NCI-H1694 (cell line): ENCODE measurements at places on chromosomes 11 and 22.

DNA sequence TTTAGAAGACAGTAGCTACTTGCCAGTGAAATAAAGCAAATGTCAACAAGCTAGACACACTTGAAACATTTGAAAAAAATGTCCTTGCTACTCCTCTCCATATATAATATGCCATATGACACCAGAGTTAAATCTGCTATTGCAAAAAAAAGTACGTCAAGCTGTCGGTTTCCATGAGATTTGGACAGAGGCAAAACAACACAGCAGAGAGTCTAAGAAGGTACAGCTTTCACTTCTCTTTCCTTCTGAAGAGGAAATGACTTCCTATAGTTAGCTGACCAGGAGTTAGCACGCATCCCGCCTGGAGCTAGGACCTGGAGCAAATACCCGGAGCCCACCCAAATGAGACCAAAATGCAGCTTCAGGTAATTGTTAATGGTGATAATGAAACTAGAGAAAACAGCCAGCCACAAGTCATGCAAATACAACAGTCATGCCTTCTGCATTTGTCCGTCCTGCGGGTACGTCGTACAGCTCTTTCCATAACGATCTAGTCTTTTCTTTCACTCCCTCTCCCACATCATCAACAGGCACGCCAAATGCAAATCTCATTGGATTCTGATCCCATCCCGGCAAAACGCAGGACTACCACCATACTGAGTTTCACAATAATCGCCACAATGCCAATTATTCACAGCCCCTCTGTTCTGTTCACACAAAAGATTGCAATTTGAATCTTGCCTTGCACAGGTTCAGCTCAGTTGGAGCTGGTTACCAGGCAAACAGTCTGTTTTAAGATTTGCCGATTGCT is 395.0 kb upstream of the CCDC90B start:
- DNase-seq = no peak

GRCh38 chr22:37650463-37651136 is 7.9 kb upstream of the PDXP start:
- DNase-seq = no peak

- no peak for DNase-seq
These were observed 649 bp downstream of the MS4A15 start for GRCh38 chr11:60757231-60757800.

DNA sequence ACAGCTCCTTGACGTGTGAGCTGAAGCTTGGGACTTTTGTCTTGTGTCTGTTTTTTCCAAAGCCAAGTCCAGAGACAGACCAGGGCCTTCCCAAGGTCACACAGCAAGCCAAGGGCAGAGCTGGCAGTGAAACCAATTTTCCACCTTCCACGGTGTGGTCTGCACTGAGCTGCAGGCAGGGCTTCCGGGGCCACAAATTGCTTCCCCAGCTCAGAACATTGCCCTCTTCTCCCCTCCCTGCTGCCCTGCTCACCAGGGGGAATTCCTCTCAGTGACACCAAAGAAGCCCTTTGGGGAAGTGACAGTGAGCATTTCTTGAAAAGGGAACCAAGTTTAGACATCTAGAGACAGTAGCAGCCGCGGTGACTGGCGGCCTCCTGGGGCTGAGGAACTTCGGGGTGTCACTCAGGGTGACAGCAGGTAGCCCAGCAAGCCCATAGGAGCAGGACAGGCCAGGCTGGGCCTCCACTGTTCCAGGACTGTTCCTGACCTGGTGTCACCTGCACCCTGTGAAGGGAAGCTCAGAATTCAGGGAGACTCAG is 9.2 kb downstream of the FXYD2 start:
- DNase-seq = no peak

DNA sequence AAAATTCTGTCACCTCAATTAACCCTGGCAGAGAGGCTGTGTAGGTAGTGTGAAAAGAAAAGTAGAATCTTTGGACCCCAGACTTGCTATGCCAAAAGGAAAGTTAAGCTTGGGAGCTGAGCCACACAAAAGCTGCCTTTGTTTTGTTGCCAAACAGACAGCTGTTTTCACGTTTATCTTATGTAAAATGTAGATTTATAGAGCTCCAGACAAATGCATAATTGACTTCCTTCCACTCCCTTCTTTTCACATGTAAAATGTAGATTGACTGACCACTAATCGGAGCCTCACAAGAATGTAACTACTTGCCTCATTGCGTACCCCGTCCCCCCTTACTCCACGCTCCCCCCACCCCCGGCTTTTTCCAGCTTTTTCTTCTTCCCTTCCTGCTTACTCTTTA is 2302.2 kb upstream of the RAG2 start:
- no peak for DNase-seq

GRCh38 chr11:62153087-62153395 is 29.2 kb downstream of the INCENP start:
- no peak for DNase-seq

GRCh38 chr11:134835561-134835960 is 423.5 kb upstream of the B3GAT1 start:
- DNase-seq = no peak

- DNase-seq = no peak
These were observed at the start of gene NAALAD2 for GRCh38 chr11:90134478-90135003. Gene NAALAD2 (plus strand): TSS chr11:90134663. CDS start chr11:90134759, 96 bp downstream.
